Activated T-cell treated with anti-CD3 and anti-CD28 coated beads, Interleukin-2, amount 50 U/mL, for 72 hours (primary cell): ENCODE measurements at places on chromosomes 12 and 14. TPM values are rescaled to one million over a fixed set of nuclear protein-coding genes. Genes with fewer than 3 reads are reported as not detected.

GRCh38 chr12:127240249-127240929 is 1026.6 kb upstream of the TMEM132C start:
- no peak for DNase-seq

- no peak for DNase-seq
Observed at GRCh38 chr12:130456375-130457199, 118.9 kb downstream of the PIWIL1 start.

DNA sequence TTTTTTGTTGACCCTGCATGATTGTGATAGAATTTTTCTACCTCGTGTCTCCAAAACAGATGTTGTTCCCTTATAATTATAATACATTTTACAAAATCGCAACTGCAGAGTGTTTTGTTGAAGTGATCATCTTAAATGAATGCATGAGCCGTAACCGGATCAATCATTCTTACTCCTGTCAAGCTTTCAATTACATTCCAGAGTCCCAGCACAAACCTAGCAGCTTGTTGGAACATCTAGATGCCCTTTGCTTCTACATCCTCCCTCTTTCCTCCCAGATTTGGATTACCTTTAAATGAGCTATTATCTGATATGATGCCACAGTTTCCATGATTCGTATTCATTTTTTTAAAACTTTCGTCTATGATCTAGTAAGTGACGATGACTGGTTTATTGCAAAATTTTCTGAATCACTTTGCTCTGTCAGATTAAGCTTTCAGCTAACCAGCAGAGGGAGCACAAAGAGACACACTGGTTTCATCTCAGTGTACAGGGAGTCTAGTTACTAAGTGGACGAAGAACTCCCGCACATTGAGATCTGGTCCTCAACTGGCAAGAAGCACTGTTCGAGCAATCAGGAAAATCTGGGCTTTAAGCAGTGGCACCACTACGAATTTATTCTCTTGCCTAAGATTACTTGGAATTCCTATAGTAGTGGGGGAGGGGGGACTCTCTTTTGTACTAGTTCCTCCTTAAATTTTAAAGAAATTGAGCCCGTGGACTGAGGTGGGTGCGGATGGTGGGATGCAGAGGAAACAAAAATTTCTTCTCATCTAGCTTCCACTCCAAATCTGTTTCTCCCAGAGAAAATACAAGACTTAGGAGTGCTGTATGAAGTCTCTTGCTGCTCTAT is 40.9 kb downstream of the TSHR start:
- DNase-seq, result peak; percentile 37

DNA sequence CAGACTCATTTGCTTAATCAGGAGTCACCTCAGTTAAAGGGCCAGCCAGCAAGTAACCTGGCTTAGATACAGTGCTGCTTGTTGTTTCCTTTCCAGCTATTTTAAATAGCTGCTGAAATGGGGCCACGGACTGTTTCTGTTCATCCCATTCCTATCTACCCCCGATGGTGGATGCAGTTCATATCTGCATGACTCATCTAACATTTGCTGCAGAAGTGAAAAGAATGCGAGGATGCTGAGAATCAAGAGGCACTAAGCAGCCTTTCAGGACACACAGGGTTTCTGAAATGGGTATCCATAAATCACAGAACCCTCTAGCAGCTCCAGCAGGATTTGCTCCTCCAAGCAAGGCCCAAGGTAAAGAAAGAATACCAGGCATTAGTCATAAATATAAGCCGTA is 60.2 kb upstream of the RTRAF start:
- no peak for DNase-seq

- no peak for DNase-seq
Observed at GRCh38 chr14:53027041-53027440, 76.2 kb upstream of the FERMT2 start.

GRCh38 chr14:91872011-91872501 is 4.7 kb upstream of the TC2N start:
- DNase-seq, result peak; percentile 56

GRCh38 chr12:115132145-115132544 is 448.2 kb upstream of the TBX3 start:
- no peak for DNase-seq

DNA sequence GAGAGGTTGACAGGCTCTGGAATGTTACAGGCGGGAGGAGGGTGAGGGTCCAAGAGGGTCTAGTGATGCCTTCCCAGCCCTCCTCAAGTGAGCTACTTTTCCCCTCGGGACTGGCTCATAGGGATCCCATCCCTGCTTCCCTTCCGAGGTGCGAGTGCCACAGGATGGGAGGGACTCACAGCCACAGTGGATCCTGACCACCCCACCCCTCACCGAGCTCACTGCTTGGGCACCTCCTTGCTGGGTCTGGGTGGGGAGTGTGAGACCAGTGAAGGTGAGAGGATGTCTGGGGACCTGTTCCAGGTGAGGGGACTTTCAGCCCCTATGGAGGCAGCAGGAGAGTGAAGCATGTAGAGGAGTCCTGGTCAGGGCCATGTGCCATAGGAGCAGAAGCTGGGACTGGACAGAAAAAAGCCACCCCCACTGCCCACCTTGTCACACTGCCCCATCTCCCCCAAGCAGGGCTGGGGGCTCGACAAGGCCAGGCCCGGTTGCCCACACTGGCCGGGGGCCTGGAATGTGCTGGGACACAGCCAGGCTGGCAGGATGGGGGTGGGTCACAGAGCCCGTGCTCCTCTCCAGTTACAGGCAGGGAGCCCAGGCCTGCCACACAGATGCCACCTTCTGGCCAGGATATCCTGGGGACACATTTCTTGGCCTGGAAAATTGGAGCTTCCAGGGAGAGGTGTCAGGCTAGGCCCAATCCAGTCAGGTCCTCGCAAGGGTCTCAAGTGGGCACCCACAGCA is 1.7 kb upstream of the TNS2 start:
- DNase-seq, result no peak

Gene CCDC177
- not detected for total RNA-seq
